Activated B cell treated with CpG ODN at 0.5 μM for 24 hours (primary cell): ENCODE measurements at places on chromosomes 1 and 21. TPM values are rescaled to one million over a fixed set of nuclear protein-coding genes. Genes with fewer than 3 reads are reported as not detected.

DNA sequence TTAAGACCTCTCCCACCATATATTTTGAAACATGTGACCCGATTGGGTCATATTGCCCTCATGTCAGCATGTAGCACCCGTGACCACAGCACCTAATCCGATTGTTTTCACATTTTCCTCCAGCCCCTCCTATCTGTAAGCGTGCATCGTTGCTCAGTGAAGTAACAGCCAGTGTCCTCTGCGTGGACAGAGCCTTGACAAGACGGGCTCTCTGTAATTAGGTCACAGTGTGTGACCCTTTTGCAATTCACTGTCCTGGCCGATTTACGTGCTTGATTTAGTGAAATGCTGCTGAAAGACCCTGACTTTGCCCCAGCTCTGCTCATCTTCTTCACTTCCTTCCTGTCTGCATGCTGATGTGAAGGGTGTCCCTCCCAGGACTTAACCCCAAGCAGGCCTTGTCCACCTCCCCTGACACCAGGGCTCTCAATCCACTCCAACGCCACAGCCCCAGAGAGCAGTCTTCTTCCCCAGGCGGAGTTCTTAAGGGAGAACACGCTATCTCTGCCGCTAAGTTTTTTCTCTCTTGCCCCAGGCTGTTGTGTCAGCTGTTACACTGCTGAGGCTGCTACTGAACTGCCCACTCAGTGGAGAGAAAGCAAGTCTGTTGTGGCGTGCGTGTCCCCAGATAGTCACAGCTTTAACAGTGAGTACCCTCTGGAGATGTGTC, 19.4 kb downstream of the URB2 start:
- no peak for DNase-seq

DNA sequence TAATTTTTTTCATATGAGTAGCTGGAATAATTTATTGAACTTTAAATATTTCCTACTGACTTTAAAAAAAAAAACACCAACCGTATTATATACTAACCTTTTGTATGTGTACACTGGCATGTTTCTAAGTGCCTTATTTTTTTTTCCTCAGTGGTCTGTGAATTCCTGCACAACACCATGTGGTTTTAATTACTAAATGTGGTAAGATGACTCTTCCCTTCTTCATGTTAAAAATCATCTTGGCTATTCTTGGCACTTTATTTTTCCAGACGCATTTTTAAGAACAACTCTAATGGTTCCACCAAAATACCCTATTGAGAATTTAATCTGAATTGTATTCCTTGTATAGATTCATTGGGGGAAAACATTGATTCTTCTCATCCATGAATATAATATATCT, 28.4 kb downstream of the PPP2R5A start:
- no peak for DNase-seq

C8A gene
- total RNA-seq, result not detected in 2 replicates

ZNF683 gene
- total RNA-seq, result not detected in 2 replicates
